Testis (tissue), 5 donors: ENCODE measurements at places on chromosomes 7 and 10.

- no peak for DNase-seq
These were observed 197.7 kb upstream of the FRMD4A start for GRCh38 chr10:14528450-14528849.

DNA sequence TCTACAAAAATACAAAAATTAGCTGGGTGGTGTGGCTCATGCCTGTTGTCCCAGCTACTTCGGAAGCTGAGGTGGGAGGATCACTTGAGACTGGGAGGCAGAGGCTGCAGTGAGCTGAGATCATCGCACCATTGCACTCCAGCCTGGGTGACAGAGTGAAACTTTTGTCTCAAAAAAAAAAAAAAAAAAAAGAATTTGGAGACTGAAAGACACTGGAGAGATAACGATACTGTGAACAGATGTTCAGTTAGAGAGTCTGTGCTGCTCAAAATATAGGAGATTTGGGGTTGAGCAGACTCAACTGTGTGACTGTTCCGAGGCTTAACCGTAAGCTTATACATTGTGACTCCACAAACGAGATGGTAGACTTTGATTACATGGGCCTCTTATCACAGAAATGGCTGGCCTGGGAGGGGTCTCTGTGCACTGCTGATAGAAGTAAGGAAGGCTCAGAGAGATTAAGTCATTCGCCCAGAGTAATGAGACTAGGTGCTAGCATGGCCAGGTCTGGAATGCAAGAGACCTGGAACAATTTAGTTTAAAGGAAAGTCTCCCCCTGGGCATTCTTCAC lies 19.4 kb downstream of the WBP1L start:
- peak; percentile 69 for DNase-seq

DNA sequence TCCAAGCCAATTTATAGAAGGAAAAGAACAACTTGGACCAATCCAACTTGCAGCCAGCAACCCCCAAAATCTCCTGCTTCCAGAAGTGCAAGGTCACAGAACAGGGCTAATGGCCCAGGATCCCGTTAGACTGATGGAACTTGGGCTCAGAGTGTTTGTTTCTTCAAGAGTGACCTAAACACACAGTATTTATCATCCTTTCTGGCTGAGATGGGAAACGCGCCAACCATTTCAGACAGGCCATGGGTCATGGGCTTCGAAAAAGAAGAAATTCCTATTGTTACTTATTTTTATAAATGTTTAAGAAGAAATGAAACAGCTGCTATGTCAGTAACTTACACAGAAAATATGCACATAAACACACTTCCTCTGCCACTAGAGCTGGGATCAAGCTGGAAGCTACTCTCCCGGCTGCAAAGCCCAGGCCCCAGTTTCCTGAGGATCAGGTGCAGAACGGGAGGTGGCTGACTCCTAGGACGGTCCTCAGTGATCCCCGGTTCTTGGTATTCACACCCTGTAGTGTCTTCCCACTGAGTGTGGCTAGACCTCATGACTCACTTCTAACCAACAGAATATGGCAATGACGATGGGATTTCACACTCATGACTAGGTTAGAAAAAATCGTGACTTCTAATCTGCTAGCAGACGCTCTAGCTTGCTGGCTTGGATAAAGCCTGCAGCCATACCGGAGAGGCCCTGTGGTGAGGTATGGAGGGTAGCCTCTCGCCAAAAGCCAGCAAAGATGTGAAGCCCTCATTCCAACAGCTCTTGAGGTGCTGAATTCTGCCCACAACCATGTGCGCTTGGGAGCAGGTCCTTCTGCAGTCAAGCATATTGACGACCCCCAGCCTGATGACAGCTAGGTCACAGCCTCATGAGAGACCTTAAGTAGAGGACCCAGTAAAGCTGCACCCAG lies 60.2 kb downstream of the CHST15 start:
- peak; percentile 56 for DNase-seq

DNA sequence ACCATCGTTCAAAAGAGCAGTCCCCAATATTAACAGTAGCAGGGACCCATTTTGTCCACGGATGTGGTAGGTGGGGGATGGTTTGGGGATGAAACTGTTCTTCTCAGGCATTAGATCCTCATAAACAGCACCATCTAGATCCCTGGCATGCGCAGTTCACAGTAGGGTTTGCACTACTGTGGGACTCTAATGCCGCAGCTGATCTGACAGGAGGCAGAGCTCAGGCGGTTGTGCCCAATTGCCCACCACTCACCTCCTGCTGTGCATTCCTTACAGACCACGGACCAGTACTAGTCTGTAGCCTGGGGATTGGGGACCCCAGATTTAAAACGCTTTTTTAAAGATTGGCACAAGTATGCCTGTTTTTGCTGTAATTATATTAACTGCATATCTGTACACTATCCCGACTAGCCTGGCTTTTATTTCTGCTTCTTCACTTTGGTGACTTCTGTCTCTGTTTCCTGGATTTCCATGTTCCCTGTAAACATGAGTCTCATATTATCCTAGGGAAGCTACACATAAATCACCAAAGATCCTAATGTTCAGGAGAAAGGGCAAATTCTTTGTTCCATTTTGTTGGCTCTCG lies 163.3 kb upstream of the AKR1E2 start:
- DNase-seq: no peak

- no peak for DNase-seq
These were observed 92.0 kb upstream of the FAM180A start for GRCh38 chr7:135840591-135840990.
